ENCODE measurements at places on chromosomes 13 and 19.
A peak's percentile ranks its signal among the peaks of the same experiment; 100 is the strongest.

- no peak for DNase-seq
These were observed 402.7 kb downstream of the IRS2 start for GRCh38 chr13:109383683-109384082.

GRCh38 chr19:3575260-3575741, 2.6 kb downstream of the HMG20B start:
- DNase-seq, result peak; percentile 7

DNA sequence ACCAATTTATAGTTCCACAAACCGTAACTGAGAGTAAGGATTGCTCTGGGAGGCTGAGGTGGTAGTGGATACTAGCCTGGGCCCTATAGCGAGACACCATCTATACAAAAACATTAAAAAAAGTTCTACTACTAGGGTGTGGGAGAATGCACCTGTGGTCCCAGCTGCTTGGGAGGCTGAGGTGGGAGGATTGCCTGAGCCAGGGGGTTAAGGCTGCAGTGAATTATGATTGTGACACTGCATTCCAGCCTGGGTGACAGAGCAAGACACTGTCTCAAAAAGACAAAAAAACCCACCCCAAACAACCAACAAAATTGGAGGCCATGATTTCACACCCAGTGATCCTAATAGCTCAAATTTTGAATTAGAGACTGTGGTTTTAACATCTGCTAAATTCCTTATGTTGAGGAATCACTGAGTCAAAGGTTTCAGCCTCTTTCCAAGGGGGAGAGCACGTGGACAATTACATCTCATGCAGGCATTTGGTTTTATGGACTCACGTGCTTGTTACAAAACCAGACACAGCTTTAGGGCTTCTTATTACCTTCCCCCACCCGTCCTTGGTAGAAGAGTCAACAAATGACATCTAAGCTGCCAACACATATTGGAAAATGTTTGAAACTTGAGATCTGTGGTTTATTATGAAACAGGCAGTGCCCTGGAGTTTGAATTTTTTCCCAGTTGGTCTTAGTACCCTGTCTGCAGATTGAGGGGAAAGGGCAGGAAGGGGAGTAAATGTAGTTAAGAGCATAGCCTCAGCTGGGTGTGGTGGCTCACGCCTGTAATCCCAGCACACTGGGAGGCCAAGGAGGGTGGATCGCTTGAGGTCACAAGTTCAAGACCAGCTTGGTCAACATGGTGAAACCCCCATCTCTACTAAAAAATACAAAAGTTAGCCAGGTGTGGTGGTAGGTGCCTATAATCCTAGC, 18.5 kb downstream of the CYP2A6 start:
- DNase-seq, result peak; percentile 80

DNA sequence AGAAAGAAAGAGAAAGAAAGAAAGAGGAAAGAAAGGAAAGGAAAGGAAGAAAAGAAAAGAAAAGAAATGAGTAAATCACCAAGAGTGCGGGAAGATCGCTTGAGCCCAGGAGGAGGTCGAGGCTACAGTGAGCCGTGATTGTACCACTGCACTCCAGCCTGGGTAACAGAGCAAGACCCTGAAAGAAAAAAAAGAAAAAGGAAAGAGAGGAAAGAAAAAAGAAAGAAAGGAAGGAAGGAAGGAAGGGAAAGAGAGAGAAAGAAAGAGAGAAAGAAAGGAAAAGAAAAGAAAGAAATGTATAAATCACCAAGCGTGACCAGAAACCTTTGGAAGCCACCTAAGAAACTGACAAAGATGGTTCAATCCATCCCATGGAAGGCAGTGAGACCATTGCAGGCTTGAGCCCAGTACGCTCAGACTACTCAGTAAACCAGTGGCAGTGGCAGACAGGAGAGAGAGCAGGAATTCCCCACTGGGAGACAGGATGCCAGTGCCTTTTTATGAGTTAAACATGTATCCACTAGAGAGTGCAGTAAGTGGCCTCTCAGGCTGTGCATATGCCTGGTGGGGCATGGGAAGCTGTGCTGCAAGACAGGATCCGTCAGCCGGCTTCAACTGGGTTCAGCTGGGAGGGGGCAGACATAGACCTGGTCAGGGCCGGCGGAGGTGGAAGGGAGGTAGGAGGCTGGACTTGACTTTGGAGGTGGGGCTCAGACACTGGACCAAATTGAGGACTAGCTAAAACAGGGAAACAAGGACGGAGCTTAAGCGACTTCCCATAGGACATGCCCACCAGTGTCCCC, 4.8 kb downstream of the GPR42 start:
- DNase-seq, result no peak

- DNase-seq, result no peak
These were observed 320.3 kb upstream of the EDNRB start for GRCh38 chr13:78238911-78239310.

GRCh38 chr19:2336528-2337328, 8.2 kb downstream of the SPPL2B start:
- DNase-seq, result no peak

- DNase-seq, result no peak
These were observed 12.3 kb downstream of the CEACAM20 start for GRCh38 chr19:44517146-44517545.

DNA sequence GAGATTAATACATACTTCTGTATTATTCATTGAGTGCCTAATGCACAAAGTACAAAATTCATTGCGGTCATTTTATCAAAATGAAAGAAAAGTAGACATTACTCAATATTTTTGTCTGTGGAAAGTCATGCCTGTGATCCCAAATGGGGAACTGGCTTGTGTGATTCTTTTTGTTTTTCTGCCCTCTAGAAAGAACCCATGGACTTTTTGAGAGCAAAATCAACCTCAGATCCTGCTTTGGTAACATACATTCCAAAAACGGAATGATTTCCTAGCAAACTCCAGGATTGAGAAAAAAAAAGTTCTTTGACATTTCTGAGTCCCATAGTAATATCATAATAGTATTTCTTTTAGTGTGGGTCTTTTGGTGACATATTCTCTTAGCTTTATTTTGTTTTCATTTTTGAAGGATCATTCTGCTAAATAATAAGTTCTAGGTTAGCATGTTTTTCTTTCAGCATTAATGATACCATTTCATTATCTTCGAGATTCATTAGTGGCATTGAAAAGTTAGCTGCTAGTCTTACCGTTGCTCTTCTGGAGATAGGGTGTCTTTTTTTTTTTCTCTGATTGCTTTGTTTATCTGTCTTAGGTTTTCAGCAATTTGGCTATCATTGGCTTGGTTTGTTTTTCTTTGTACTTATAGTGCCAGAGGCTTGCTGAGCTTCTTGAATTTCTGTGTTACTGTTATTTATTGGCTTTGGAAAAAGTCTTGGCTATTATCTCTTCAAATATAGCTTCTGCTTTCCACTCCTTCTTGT, 102.4 kb upstream of the CSNK1A1L start:
- DNase-seq, result no peak

- DNase-seq, result no peak
These were observed 349.5 kb downstream of the SLITRK1 start for GRCh38 chr13:83532809-83533208.

- peak; percentile 83 for DNase-seq
These were observed 2134.7 kb downstream of the PCDH9 start for GRCh38 chr13:65095161-65096082.

- DNase-seq, result no peak
These were observed 56.4 kb upstream of the GJB6 start for GRCh38 chr13:20288561-20288960.

DNA sequence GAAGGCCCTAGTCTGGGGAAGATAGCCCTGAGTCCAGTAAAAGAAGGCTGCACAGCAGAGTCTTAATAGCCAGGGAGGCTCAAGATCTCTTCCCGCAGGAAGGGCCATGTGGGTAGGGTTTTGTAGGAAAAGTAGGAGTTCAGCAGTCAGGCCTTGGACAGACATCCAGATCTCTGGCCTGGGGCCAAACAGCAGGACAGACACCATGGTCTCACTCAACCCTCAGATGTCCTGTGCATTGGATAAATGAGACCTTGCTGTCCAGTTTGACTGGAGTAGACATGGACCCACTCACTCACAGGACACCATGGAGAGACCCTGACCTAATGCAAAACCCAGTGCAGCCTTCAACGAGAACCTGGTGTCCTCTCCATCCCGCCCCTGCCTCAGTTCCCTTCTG, 3.9 kb downstream of the OCEL1 start:
- DNase-seq, result no peak

GRCh38 chr13:59112221-59112718, 1051.5 kb downstream of the DIAPH3 start:
- peak; percentile 21 for DNase-seq

GRCh38 chr13:66264971-66265370, 965.2 kb downstream of the PCDH9 start:
- no peak for DNase-seq

Measured in muscle of leg (tissue), 16 donors.